Activated naive CD4-positive, alpha-beta T cell (primary cell): ENCODE measurements at places on chromosomes 1 and 21.

DNA sequence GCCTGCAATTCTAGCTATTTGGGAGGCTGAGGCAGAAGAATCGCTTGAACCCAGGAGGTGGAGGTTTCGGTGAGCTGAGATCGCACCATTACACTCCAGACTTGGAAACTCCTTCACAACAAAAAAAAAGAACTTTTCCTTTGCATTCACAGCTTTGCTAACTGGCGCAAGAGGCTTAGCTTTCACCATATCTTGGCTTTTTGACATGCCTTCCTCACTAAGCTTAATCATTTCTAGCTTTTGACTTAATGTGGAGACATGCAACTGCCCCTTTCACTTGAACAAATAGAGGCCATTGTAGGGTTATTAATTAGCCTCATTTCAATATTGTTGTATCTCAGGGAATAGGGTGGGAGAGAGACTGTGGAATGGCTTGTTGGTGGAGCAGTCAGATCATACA, 8.7 kb downstream of the KPNA6 start:
- DNase-seq, result no peak

DNA sequence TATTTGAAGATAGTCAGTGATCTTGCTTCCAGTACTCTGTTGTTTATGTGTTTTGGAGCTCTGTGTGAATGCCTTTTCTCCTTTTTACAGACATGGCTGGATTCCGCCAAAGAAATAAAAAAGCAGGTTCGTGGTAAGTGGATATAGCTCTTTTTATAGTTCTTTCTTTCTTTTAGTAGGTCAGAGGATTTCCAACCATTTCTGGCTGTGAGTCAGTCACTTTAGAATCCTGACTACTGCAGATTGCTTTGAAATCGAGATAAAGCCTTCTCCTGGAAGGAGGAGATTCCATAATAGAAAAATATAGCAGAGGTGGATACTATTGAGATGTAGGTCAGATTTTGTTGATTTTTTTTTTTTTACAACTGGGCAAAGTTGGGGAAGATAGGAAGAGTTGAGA, 97.4 kb downstream of the EPB41 start:
- no peak for DNase-seq

GRCh38 chr21:28884976-28885852, 107.5 kb downstream of the LTN1 start:
- DNase-seq, result peak; percentile 75

GRCh38 chr1:181541458-181541857, 58.1 kb downstream of the CACNA1E start:
- DNase-seq, result no peak

DNA sequence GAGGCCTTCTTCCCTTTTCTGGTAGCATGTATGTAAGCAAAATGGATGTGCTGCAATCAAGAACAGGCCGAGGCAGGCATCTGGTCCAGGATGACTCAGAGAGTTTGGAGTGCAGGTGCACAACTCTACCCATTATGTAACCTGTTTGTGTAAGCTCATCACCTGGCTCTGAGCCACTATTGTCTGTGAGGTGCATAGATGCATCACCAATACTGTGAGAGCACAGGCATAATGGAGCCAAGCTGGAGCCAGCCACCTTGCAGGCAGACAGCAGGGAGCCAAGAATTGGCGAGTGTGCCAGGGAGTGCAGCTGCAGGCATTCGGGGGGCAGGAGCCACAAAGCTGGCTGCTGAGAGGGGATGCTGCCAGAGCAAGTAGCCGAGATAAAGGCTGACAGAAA, 549.9 kb upstream of the RGS18 start:
- DNase-seq, result no peak

DNA sequence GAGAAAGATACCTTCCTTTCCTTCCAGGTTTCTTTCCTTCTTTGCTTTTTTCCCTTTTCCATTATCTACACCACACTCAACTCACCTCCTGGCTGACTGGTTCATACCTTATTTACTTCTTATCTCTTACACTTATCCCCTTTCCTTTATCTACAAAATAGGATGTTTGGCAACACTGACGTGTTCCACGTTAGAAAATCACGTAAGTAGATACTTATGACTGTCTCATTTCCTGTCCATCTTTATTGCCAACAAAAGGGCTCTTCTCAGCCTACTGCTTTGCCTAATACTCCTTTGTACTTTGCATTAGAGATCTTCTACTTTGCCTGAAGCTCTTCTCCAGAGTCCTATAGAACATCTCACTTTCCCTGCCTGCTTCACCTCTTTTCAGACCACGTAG, 25.1 kb downstream of the SYNJ1 start:
- no peak for DNase-seq

- no peak for DNase-seq
These were observed 125.9 kb upstream of the ZBTB40 start for GRCh38 chr1:22325531-22326371.

DNA sequence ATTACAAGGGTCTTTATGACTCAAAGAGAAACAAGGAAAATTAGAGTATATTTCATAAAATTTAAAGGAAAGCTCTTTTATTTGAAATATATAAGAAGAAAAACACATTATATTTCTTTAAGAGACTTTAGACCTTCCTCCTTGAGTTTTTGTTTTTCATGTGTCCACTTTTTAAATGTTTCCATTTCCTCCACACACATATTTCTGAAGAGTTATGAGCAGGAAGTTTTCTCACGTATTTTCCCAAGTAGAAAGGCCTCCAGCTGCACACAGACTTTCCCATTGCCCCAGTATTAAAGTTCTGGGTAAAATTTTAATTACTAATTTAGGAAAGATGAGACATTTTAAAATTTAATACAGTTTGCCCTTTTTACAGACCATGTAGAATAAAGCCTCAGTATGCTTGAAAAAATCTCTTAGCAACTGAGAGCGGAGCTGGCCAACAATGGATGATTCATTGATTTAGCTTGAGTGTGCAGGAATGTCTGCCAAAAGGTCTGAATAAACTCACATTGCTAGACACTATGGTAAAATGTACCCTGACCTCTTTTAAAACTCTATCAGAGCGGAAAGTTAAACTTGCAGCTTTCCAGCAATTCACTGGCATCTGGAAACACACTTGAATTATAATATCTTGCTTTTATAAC, 57.9 kb downstream of the DDAH1 start:
- DNase-seq, result no peak

DNA sequence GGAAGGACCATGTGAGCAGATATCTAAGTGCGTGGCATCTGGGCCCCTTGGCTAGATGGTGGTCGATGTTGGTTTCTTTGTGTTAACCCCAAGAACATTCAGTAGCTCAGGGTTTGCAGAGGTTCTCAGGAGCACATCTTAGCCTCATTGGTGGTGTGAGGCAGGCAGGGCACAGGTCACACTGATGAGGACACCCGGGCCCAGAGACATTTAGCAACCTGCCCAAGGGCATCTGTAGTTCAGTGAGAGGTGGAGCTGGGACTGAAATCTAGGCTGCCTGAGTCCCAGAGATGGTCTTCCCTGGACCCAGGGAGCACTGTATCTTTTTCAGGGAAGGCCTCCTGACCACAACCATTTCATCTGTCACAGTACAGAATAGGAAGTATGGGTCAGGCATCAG, 859 bp upstream of the SLC5A9 start:
- no peak for DNase-seq

DNA sequence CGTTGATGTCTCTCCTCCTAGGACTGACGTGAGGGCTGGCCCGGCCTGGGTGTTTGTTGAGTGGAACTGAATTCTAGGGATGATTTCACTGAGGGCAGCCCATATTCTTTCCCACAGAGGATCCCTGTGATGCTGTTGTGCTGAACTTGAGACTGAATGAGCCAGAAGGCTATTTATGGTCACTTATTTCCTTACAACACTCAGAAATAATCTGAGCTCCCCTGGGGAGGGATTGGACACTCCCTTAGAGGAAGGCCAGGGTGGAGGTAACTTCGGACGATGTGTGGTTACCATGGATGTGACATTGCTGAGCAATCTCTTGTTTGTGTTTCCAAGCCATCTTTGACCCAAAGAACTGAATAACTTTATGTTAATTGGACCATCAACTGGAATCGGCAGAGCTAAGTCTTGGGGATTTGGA, 5.1 kb upstream of the TMCO4 start:
- DNase-seq, result no peak

GRCh38 chr1:10646347-10646861, 150.0 kb downstream of the CASZ1 start:
- no peak for DNase-seq

GRCh38 chr1:180117764-180118116, 36.9 kb upstream of the QSOX1 start:
- no peak for DNase-seq

DNA sequence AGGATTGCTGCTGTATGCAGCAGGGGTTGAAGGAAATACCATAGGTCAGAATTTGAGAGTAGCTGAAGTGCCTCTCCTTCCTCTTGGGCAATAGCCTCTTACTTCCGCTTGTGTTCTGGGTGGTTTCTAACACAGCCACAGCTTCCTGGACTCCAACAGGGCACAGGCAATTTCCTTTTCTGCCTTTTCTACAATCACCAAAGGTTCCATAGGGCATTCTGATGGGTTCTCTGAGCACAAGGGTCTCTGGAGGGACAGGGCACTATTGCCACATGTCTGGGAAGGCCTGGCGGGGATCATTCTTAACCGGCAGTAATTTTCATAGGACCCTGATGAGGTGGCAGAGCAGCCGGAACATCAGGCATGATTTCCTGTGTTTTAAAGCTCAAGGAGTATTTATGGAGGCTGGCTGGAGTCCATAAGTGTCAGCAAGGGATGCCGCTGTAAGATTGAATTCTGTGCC, 5.5 kb upstream of the AGTRAP start:
- DNase-seq, result peak; percentile 14

DNA sequence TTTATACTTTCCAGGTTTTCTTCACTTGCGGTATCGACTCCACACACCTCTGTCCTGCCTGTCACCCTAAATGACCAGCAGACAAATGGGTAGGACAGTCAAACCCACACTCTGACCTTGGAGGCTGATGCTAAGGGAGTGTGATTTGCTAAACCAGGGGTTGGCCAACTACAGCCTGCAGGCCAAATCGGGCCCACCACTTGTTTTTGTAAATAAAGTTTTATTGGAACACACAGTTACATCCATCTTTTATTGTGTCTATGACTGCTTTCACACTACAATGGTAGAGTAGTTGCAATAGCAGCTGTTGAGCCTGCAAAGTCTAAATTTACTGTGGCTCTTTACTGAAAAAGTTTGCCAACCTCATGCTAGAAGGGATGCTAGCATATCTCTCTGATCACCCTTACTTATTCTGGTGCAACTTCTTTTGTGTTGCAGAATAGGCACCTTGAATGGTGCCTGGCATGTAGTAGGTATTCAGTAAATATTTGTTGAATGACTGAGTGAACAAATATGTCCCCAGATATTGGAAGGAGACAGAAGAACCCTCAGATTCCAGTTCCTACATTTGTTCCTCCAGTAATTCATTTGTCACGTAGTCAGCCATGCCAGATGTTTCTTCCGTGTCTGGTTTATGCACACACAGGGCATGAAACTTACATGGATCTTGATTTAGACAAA, 18.6 kb downstream of the IFNGR2 start:
- no peak for DNase-seq

DNA sequence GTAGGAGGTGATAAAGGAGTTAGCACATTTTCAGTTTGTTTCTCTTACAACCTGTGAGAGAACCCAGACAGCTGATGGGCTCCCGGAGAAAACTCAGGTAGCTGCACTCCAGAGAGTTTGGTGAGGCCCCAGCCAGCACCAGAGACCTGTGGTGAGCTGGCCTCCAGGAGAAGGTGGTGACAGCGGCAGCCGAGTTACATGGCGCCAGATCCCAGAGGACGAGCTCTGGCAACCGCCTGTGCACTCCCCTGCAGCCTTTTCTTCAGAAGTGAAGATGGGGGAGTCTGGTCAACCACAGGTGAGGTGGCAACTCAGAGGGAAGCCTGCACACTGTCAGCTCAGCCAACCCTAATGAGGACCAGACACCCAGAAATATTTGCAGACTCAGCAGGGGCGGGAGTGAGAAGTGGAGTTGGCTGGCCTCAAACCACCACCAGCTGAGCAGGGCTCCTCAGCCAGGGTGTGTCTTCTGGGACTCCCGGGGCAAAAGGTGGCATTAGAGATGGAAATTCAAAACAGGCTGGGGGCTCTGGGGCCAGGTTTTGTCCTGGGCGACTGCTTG, 209.7 kb downstream of the SETD4 start:
- no peak for DNase-seq

DNA sequence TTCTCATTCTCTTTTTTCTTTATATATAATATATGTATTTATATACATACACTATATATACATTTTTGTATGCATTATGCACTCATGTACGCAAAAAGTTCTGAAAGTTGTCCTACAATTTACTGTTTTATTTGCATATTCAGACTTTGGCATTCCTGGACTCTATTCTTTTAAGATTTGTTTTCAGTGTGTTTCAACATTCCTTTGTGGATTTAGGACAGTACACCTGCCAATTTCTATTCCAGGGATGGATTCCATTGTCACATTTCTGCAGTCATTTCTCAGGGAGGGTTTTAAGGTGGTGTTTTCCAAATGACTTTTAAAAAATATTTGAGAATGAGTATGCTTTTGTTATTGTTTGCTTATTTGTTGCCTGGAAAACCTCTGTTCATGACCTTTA, 76.2 kb downstream of the TPR start:
- DNase-seq, result no peak

DNA sequence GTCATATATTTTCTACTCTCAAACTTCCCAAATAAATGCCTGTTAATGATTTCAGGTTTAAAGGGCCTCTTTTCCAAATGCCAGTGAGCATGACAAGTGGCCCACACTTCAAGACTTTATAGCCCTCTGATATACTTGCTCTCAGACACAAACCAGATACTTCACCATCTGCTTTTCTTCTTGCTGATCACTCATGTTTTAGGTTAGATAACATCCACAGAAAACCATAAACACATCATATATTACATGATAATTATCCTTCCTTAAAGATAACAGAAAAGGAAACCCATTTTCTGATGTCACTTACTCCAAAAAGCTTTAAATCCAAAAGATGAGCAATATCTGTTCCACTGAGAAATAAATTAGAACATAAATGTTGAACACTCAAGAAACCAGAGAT, 723.5 kb downstream of the LTN1 start:
- no peak for DNase-seq

- no peak for DNase-seq
These were observed 11.4 kb downstream of the VWA5B1 start for GRCh38 chr1:20302108-20302471.

- no peak for DNase-seq
These were observed 115.0 kb downstream of the SYF2 start for GRCh38 chr1:25117233-25117823.
